ENCODE measurements at places on chromosomes 6 and 20.

GRCh38 chr6:142172758-142173157 lies 25.7 kb downstream of the VTA1 start:
- DNase-seq: no peak

DNA sequence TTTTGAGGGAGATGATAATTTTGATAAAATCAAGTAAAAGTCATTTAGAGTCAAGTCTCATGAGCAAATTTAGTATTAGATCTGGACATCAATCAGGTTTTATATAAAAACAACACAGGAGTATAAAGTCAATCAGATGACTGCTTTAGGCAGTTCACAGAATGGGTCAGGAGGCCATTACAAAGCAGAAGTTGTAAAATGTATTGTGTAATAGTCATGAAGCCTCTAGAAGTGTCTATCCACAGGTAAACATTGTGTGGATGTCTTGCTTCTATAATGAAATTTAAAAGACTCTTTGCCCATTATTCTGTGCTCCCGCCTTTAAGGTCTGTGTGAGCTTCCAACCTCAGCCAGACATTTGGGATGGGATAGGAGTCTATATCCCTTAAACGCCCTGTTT lies 28.8 kb downstream of the MAP7 start:
- no peak for DNase-seq

DNA sequence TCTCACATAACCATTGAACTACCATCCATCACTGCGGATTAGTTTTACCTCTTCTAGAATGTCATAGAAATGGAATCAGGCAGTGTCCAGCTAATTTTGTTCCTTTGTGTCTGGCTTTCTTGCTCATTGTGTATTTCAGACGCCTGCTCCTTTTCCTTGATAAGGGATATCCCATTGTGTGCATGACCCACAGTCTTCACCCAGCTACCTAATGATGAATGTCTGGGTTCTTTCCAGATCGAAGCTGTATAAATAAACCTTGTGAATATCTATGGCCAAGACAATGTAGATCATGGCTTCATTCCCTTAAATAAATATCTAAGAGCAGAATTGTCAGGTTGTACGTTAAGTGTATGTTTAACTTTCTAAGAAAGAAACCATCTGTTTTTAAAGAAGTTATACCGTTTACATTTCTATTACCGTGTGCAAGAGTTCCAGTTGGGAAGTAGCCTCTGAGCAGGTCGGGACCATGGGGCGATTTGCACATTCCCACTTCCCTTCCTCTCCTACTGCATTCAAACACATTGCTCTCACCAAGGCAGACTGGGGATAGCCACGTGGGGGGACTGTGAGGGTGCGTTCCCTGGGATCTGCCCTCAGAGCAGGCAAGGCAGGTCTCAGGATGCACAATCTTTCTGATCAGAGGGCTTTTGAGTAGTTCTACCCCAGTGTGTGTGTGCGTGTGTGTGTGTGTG lies 13.1 kb downstream of the CD93 start:
- DNase-seq: no peak

DNA sequence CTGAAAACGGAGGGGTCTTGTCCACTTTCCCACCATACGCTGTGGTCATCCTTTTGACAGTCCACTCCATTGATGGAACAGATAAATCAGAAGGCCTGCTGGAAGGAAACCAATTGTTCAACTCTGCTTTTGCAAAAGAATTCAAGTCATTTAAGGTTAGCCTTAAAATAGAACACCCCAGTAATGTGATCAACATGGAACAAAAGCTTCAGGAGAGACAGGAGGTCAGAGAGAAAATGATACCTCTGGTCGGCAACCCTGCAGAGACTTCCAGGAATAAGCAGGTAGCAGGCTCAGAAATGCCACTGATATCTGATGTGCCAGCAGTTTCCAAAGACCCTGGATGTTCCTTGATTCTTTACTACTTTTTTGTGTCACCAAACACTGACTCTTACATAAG lies 39.6 kb upstream of the SHLD1 start:
- no peak for DNase-seq

DNA sequence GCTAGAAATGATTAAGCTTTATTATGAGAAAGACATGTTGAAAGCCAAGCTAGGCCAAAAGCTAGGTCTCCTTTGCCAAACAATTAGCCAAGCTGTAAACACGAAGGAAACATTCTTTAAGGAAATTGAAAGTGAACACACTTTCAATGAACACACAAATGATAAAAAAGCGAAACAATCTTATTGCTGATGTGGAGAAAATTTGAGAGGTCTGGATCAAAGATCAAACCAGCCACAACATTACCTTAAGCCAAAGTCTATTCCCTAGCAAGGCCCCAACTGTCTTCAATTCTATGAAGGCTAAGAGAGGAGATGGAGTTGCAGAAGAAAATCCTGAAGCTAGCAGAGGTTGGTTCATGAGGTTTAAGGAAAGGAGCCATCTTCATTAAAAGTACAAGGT lies 40.2 kb upstream of the DEFB112 start:
- no peak for DNase-seq

DNA sequence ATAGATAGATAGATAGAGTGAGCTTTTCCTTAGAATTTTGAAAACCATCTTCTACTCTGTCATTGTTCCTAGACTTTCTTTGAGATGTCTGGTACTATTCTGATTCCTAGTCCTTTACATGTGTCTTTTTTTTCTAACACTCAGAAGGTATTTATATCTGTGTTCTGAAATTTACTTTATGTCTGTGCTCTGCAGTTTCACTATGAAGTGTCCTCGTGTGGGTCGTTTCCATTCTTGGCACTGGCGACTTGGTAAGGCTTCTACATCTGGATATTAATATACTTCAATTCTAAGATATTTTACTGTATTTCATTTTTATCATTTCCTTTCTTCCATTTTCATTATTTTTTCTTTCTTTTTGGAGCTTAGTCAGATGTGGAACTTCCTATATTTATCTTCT lies 87.0 kb downstream of the FHL5 start:
- no peak for DNase-seq

DNA sequence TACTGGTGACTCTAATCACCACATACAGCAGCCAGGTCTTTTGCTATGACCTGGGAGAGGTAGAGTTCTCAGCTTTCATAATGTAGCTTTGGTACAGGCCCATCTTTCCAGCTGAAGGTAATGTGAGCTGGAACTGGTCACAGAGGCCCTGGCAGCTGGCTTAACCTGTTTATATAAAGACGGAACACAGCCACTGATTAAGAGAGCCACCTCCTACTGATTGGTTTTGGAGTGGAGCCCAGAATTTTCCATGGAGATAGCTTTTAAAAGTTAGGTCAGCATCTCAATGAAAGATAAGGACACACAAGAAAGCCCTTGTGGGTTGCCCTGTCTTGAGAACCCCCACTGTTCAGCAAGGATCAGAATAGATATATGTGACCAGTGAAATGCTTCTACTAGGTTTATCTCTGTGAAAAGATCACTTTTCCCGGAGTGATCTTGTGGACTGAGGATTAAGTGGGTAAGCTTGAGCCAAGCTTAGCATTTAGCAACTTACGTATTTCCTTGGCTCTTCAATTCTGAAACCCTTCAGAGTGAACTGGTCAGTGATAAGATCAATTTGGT lies 213.7 kb upstream of the CITED2 start:
- DNase-seq: no peak

DNA sequence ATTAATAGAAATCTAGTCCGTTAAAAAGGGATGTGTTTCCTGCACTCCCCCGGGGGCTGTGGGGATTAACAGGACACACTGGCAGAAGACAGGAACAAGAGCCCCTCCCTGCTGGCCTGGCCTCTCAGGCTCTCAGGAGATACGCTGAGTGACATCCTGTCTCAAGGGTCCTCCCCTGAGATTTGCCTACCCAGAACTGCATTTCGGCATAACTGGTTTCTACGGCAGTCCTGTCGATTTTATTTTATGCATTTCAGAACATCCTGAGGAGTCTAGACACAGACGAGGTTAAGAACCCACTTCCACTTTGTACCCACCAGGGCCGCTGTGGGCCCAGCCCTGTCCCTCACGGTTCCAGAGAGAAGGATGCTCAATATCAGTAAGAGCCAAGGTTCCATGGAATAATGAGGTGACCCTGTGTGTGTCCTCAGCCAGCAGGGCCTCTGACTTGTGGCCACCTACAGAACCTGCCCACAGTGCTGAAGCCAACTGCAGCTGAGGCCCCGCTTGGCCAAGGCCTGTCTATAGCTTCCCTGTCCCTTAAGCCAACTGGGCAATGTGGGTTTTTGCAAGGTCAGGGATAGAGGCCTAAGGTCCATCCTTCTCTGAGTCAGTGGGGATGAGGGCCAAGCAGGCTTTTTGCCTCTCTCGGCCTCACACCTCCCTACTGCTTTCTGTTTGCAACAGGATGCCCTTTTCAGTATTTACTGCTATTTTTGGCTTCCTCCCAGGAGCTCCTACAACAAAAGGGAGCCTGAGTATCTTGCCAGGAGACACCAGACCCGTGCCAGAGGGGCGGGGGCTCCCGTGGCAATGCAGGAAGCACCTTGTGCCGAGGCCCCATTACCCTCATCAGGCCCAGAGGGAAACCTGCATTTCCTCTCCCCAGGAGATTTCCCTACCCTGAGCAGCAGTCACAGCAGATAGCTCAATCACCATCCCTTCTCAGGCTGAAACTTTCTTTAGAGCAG lies 14.7 kb downstream of the UQCC2 start:
- DNase-seq: no peak

- DNase-seq: no peak
Observed at GRCh38 chr6:90656325-90656724, 69.5 kb upstream of the MAP3K7 start.

GRCh38 chr6:166318649-166319600 lies 10.7 kb upstream of the PRR18 start:
- no peak for DNase-seq

- no peak for DNase-seq
Observed at GRCh38 chr20:3483784-3484183, 13.0 kb downstream of the ATRN start.

DNA sequence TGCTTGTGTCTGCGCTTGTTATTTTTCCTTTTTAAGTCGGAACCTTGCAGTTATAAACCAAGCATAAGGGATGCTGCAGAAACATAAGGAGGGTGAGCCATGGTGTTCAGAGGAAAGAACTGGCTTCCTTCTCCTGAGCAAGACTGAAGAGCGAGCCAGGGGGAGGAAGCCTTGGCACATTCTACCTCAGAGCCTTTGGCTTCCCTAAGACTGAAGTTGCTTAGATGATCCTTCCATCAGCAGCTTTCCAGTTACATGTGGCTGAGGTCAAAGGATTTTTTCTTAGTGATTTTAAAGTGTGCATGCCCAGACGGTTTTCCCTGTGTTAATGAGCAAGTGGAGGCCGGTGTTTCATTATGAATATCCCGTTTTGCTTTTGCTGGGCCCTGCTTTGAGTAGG lies 363.8 kb downstream of the DOK5 start:
- no peak for DNase-seq

- no peak for DNase-seq
Observed at GRCh38 chr6:11718463-11718862, 60.1 kb downstream of the ADTRP start.

DNA sequence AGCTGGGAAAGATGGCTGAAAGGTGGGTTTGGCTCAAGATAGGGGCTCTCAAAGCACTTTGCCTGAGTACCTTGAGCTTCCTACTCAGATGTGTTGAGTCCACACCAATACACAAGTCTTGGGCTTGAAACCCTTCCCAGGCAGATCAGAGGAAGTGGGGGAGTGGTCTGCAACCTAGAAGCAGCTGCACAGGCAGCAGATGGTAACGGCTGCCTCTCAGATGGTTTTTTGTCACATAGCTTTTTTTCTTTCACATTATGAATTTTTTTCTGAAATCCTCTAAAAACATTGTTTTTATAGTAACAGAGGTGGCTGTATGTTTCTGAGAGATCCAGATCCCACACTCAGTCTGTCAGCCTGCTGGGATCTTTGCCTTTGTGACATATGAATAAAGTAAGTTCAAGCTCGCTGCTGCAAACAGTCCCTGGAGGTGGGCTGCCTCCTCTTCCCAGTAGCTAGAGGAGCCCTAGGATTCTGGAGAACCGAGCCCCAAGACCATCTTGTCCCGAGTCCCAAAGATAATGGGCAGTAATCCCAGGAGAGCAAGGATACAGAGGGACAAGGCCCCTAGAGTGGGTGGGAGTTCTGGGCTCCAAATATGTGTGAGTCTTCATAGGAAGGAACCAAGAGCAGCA lies 97.1 kb upstream of the TOP1 start:
- DNase-seq: no peak

- DNase-seq: no peak
Observed at GRCh38 chr6:40806256-40806864, 219.2 kb upstream of the LRFN2 start.
